ENCODE measurements at places on chromosomes 6 and 20. TPM values are rescaled to one million over a fixed set of nuclear protein-coding genes. Genes with fewer than 3 reads are reported as not detected.

RBM24 gene
- 4.2 TPM for total RNA-seq

GRCh38 chr20:1173698-1174097 is 11.1 kb downstream of the TMEM74B start:
- no peak for DNase-seq

DNA sequence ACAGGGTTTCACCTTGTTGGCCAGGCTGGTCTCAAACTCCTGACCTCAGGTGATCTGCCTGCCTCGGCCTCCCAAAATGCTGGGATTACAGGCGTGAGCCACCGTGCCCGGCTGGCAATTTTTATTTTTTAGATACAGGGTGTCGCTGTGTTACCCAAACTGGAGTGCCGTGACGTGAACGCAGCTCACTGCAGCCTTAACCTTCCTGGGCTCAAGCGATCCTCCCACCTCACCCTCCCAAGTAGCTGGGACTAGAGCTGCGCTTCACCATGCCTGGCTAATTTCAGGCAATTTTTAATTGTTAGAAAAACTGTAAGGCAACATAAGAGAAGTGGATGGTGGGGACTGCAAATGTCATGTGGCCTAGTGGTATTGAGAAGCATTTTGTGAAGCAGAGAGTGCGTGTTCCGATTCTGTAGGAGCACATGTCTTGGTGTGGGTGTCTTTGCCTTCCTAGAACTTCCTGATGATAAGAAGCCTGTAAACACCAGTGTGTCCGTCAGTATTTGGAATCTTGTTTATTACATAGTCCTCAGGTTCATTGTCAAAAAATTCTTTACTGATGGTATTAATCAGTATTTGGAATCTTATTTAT is 18.0 kb downstream of the JARID2 start:
- DNase-seq, result no peak

- DNase-seq, result no peak
Measured at GRCh38 chr20:33154252-33154651, 13.7 kb upstream of the BPIFA2 start.

DNA sequence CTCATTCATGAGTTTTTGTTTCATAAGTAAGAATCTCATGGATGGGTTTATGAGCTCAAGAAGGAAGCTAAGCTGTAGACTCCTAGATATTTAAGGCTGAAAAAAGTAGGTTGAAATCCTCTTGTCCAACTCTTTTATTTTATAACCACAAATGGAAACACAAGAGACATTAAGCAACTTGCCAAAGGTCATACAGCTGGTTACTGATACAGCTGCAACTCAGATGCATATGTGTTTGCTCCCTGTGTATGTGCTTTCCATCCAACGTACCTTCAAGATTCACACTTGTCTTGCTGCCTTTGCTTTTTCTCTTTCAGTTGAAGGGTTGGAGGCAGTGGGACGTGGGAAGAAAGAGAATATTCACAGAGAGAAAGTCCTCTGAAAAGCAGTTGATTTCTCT is 153.5 kb upstream of the STMND1 start:
- no peak for DNase-seq

DNA sequence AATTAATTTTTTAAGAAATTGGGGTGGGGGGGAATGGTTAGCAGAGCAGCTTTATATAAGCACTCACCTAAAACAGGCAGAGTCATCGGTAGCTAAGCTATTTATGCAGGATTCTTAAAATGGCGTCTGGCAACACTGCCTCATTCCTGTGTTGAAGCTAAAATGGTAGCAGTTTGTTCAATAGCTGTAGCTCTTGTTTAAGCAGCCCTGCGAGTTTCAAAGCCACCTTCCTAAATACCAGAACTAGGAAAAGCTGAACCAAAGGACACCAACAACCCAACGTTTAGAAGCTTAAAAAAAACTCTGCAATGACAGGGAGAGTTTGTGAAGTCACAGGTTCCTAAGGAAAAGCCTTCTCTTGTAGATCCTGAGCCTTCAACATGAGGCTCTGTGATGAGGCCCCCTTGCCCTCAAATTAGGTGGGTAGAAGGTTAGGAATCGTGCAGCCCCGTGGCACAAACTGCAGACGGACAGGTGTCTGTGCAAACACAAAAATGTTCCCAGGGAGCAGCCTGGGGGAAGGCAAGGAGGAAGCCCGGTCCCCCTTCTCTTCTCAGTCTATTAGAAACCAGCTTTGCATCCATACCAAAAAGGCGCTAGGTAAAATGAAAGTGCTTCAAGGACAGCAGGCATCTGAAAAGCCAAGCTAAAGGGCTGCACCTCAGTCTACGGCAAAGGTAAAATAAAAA is 4.7 kb downstream of the ZMYND8 start:
- DNase-seq, result no peak

GRCh38 chr6:111427341-111428116 is 55.5 kb downstream of the REV3L start:
- DNase-seq, result no peak

GRCh38 chr6:35017411-35018181 is 123.5 kb downstream of the TCP11 start:
- DNase-seq, result no peak

All from mucosa of gallbladder (tissue), 1 donor.